ENCODE measurements at places on chromosomes 7 and 10. TPM values are rescaled to one million over a fixed set of nuclear protein-coding genes. Genes with fewer than 3 reads are reported as not detected.

Gene CPA4
- not detected for total RNA-seq

DNA sequence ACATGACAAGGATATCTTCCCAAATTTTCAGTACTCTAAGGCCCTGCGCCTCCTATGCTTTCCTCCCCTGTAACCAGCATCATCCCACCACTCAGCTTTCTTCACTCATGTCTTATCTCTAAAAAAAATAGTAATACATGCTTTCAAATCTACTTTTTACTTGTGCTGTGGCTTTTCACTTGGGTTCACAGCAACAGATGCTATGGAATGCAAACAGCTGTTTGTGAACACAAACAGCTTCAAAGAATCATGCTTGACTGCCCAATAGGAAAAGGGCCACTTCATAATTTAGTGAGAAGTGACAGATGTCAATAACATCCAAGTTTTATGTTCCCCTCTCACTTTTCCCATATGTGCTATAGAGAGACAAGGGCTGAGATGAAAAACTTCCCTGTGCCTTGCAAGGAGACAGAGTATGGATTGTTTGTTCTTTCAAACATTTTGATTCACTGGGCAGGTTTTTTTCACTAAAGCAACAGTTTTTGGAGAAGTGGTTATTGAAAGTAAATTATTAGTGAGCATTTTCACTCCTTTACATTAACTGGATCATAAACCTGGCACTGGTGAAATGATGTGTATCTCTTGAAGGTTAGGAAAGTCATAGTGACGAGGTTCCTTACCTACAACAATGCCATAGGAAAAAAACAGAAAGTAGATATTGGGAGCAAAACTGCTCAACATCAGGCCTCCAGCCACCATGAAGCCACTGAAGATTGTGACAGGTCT, 37.3 kb downstream of the SLC16A9 start:
- no peak overlapping the region for H3K27ac ChIP-seq
- no peak for DNase-seq
- no peaks in the 10 kb centered on the region for H3K27me3 ChIP-seq

DNA sequence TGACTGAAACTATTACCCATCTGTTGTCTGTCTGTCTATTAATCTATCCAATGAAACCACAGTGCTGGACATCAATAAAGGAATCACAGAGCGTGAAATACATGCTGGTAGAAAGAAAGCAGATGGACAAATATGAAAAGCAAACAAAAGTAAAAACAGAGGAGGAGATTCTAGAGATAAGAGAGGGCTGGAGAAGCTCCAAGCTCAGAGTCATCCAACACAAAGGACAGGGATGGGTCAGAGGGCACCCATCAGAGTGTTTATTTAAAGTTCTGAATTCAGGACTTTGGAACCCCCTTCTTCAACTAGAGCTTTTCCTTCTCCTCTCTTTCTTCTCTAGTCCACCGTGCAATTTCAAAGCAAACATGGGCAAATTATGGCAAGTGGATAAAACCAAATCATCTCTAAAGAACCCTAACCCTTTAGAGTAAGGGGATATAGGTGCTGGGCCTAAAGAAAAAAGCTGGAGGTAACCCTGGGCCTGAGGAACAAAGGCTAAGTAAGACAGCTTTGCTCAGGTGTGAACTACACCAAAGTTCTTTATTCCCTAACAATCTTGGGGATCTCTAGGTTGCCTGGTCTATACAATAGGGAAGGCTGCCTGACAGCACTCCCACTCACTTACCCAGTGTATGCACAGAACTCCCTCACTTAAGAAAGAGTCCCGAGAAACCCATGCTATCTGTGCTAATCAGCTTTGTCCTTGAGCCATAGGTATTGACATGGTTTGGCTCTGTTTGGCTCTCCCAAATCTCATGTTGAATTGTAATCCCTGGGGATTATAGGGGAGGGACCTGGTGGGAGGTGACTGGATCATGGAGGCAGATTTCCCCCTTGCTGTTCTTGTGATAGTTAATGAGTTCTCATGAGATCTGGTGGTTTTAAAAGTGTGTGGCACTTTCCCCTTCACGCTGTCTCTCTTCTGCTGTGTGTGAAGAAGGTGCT, 97.0 kb downstream of the BAMBI start:
- DNase-seq: no peak
- no peak overlapping the region for H3K4me3 ChIP-seq
- H3K36me3 ChIP-seq: no peaks in the 10 kb centered on the region
- H3K4me1 ChIP-seq: no peaks in the 10 kb centered on the region
- no peaks in the 10 kb centered on the region for H3K27me3 ChIP-seq

Gene STK17A
- total RNA-seq: 55.5 TPM

Gene MSMB
- total RNA-seq: not detected

Gene AMPH
- total RNA-seq: 5.9 TPM

Gene VKORC1L1
- 20.9 TPM for total RNA-seq

Gene MYL10
- not detected for total RNA-seq

DNA sequence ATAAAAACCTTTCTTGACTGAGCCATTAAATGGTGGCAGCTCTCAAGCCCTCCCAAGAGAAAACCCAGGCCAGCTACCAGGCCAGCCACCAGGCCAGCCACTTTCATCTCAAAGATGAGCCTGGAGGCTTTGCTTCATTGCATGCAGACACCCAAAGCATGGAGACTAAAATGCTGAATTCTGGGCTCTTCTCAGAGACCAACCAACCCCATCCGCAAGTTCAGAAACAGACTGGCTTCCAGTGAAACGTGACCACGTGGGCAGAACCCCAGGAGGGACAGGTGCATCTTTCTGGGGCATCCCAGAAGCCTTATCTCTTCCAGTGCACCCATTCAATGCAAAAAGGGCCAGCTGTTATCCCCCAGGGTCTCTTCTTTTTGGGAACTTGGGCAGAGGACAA, 20.9 kb downstream of the CHST15 start:
- no peaks in the 10 kb centered on the region for H3K36me3 ChIP-seq
- H3K27me3 ChIP-seq: no peaks in the 10 kb centered on the region
- no peaks in the 10 kb centered on the region for H3K4me1 ChIP-seq
- H3K4me3 ChIP-seq: no peak overlapping the region

Gene FAM180A
- total RNA-seq: 79.1 TPM

Gene MYO1G
- 13.8 TPM for total RNA-seq

Gene CYCS
- 29.7 TPM for total RNA-seq

- H3K4me3 ChIP-seq: peak overlapping the region; percentile 27
- H3K27ac ChIP-seq: peak overlapping the region; percentile 60
- H3K4me1 ChIP-seq: peaks cover 10% of the 10 kb centered on the region
- H3K27me3 ChIP-seq: no peaks in the 10 kb centered on the region
Measured at GRCh38 chr10:78763651-78764395, 304.9 kb upstream of the ZMIZ1 start.

Gene HTR5A
- total RNA-seq: not detected

DNA sequence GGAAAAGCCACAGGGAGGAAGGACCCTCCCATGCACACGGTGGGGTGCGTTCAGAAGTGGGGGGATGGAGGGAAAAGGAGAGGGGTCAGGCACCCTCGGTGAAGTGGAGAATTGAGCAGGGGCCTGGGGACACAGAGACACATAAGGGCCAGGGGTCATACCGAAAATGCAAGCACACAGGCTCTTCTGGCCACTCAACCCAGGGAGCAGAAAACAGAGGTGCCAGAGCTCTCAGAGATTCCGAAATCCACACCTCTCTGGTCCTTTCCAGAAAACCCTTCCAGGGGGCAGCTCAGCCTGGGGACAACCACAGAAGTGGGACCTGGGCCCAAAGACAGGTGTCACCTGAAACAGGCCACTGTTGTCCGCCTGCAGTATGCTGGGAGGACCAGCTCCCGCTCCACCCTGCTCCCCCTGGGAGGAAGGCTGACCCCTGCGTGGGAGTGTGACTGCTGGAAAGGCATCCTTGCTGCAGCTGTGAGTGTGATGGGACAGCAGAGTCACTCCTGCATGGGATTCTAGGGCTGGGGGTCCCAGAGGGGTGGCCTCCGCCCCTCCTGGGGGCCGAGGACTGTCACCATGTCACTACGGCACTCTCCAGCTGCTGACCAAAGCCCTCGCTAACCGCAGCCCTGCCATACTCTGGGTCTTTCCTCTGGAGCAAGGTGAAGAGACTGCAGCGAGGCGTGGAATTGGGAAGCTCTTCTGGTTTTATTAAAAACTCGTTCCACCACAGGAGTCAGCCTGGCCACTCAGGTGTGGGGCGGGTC, 63.1 kb downstream of the TMEM209 start:
- no peaks in the 10 kb centered on the region for H3K36me3 ChIP-seq
- H3K4me1 ChIP-seq: peaks cover 21% of the 10 kb centered on the region
- H3K27me3 ChIP-seq: no peaks in the 10 kb centered on the region
- no peak for DNase-seq
- peak overlapping the region; percentile 84 for H3K4me3 ChIP-seq

DNA sequence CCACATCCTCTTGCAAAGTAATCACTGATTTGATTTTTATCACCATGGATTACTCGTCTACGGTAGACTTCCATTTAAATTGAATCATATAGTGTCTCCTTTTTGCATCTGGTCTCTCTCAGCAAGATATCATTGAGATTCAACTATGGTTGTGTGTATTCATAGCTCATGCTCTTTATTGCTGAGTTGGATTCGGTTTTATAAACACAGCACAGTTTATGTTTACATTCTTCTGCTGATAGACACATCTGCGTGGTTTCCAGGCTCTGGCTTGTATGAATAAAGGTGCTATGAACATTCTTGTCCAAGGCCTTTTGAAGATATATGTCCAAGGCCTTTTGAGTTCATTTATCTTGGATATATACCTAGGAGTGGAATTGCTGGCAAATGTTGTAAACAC, 356.5 kb upstream of the CELF2 start:
- no peak for DNase-seq
- no peak overlapping the region for H3K4me3 ChIP-seq
- H3K4me1 ChIP-seq: peaks cover 24% of the 10 kb centered on the region
- H3K36me3 ChIP-seq: no peaks in the 10 kb centered on the region
- H3K27me3 ChIP-seq: no peaks in the 10 kb centered on the region
- no peak overlapping the region for H3K27ac ChIP-seq

- H3K36me3 ChIP-seq: peaks cover 19% of the 10 kb centered on the region
- no peak overlapping the region for H3K27ac ChIP-seq
Measured at GRCh38 chr10:79392506-79393176, 45.4 kb downstream of the PPIF start.

DNA sequence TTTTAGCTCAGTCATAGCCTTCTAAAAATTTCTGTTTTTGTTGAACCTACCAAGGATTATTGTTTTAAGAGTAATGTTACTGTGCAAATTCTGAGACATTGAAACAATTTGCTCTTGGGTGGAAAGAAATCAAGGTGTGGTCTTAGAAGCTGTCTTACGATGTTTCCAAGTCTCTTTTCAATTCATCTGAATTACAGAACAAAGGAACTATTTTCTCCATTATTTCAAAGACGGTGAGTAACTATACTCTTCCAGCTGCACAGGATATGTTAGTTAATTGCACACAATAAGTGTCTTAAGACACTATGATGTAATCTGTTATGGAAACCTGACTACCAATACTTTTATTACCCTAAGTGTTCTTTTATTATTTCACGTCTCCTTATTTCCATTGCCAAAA, 106.8 kb upstream of the POM121L12 start:
- H3K27ac ChIP-seq: no peak overlapping the region
- no peaks in the 10 kb centered on the region for H3K36me3 ChIP-seq
- no peak overlapping the region for H3K4me3 ChIP-seq
- no peaks in the 10 kb centered on the region for H3K4me1 ChIP-seq
- DNase-seq: no peak
- H3K27me3 ChIP-seq: no peaks in the 10 kb centered on the region

DNA sequence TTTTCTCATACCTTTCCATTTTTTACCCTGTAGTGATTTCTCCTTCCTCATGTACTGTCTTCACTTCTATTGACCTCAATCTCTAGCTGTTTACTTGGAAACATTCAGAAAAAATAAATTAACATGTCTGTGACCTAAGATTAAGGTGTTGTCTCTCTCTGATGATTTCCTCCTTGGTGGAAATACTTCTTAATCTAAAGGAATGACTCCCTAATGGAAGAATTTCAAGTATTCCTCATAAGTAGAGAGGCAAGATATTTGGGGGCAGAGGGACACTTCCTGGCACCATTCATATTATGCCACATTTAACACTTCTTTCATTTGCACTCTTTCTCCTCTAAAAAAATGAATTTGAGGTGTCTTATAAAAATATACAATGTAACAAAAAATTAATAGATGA, 202.8 kb downstream of the NEBL start:
- no peak overlapping the region for H3K4me3 ChIP-seq
- no peak overlapping the region for H3K27ac ChIP-seq
- no peaks in the 10 kb centered on the region for H3K36me3 ChIP-seq
- H3K4me1 ChIP-seq: no peaks in the 10 kb centered on the region
- H3K27me3 ChIP-seq: no peaks in the 10 kb centered on the region
- no peak for DNase-seq

GRCh38 chr10:94115725-94116124, 122.0 kb downstream of the PLCE1 start:
- no peaks in the 10 kb centered on the region for H3K27me3 ChIP-seq
- H3K4me1 ChIP-seq: peaks cover 34% of the 10 kb centered on the region
- no peak overlapping the region for H3K27ac ChIP-seq
- no peak overlapping the region for H3K4me3 ChIP-seq

- peaks cover 74% of the 10 kb centered on the region for H3K4me1 ChIP-seq
- H3K36me3 ChIP-seq: no peaks in the 10 kb centered on the region
- no peak overlapping the region for H3K4me3 ChIP-seq
- DNase-seq: no peak
- peak overlapping the region; percentile 14 for H3K27ac ChIP-seq
Measured at GRCh38 chr10:62043421-62044021, 142.0 kb downstream of the ARID5B start.

DNA sequence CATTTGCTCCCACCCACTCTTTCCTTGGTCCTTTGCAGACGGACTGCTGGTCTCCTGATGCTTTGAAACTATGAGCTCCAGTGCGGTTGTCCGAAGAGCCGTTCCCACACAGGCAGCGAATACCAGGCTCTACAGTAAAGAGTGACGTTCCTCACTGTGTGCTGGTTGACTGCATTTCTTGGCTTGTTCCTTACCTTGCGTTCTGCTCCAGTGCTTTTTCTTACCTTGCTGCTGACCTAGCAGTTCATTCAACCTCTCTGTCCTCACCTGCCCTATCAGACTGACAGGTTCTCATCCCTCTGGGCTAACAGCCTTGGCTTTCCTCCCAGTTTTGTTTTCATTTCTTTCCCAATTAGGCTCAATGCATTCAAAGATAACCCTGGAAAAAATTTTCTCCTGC, 214.8 kb downstream of the TMEM178B start:
- H3K4me1 ChIP-seq: no peaks in the 10 kb centered on the region
- H3K27ac ChIP-seq: no peak overlapping the region
- H3K36me3 ChIP-seq: no peaks in the 10 kb centered on the region
- H3K4me3 ChIP-seq: no peak overlapping the region

DNA sequence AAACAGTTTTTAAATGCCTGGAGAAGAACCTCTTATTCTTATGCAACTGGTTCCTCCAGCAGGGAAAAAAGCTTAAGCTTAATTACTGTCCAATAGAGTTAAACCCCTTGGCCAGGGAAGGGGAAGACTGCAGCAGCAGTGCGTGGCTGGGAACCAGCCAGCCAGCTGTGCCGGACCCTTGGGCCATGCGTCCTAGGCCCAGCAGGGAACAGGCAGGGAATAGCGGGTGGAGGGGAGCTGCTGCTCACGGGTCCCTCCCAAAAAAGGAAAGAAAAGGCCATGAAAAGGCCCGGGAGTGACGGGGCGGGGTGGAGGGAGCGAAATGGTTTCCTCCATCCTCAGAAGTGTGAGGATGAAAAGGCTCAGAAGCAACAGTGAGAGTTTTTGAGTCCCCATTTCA, 35.2 kb upstream of the HECW1 start:
- H3K36me3 ChIP-seq: no peaks in the 10 kb centered on the region
- no peak overlapping the region for H3K27ac ChIP-seq
- H3K27me3 ChIP-seq: no peaks in the 10 kb centered on the region
- no peak for DNase-seq
- no peak overlapping the region for H3K4me3 ChIP-seq
- no peaks in the 10 kb centered on the region for H3K4me1 ChIP-seq

- peaks cover 90% of the 10 kb centered on the region for H3K4me1 ChIP-seq
- no peak for DNase-seq
- H3K4me3 ChIP-seq: no peak overlapping the region
- no peak overlapping the region for H3K27ac ChIP-seq
- no peaks in the 10 kb centered on the region for H3K36me3 ChIP-seq
Measured at GRCh38 chr10:86770412-86770960, 14.1 kb downstream of the BMPR1A start.
